ENCODE measurements at places on chromosomes 12 and 14.

DNA sequence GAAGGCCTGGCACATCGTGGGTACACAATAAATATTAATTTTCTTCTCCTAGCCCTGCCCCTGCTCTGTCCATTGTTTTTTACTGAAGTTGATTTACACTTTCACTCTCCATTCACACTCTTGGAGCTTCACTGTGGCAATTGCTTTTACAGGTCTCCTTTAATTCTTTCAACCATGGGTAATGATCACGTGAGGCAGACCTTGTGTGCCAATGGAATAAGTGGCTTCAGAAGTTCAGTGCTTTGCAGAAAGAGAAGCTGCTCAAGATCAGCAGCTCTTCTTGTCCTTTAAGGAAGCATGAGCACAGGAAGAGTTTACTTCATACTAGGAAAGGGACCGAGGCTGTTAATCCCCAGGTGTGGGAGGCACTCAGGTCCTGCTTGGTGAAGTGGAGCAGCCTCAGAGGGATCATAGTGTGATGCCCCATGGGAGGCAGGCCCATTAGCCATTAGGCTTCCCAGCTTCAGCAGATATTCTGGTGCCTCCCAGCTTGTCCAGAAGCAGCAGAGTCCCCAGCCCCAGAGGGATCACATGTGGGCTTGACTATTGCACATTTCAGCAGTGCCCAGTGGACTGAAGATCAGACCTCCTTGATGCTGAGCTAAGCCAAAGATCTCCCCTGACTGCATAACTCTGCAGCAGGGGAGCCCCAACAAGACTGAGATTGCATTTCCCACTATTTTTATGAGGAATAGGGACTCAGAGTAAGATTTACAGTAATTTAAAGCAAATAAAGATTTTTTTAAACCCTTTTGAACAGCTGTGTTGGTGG, 5.0 kb upstream of the SLC35F4 start:
- no peak for DNase-seq

DNA sequence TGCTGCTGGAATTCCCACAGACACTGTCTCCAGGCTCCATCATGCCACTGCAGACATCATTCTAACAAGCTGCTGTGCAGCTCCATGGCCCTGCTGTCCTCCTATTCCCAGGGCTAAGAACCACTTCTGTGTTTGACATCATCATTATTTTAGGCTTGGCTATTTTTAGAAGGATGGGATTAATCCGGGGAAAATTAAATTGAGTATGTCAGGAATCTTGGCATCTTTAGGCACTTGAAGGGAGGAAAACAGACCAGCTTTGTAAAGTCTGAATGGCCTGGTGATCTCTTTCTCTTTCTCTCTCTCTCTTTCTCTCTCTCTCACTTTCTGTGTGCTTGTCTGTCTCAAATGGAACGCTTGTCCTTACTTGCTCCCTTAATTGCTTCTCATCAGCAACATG, 568.3 kb upstream of the FLRT2 start:
- DNase-seq: peak; percentile 66

DNA sequence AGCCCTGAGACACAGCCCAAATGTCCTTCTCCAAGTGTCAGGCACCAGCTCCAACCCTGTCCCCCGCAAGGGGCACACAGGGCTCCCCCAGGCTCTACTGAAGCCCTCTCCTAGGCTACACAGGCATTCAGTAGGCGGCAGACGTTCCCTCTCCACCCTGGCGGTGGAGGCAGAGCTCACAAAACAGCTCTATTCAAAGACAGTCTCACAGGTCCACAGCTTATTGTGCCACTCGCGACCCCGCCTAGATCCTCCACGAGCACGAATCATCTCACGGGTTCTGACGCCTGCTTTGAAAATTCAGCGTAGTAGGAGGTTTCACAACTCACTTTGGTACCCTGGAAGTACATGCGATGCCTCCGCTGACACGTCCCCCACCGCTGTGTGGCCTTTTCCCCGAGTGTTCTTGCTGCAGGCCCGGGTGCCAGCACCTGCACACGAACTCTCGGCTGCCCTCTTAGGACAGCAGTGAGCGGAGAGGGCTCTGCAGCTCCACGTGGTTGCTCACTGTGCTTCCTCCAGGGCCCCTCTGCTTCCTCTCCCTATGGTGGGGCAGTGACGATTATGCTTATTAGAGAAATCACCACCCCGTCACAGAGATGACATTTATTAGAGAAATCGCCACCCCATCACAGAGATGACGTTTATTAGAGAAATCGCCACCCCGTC, 78.5 kb downstream of the ADGRD1 start:
- no peak for DNase-seq

DNA sequence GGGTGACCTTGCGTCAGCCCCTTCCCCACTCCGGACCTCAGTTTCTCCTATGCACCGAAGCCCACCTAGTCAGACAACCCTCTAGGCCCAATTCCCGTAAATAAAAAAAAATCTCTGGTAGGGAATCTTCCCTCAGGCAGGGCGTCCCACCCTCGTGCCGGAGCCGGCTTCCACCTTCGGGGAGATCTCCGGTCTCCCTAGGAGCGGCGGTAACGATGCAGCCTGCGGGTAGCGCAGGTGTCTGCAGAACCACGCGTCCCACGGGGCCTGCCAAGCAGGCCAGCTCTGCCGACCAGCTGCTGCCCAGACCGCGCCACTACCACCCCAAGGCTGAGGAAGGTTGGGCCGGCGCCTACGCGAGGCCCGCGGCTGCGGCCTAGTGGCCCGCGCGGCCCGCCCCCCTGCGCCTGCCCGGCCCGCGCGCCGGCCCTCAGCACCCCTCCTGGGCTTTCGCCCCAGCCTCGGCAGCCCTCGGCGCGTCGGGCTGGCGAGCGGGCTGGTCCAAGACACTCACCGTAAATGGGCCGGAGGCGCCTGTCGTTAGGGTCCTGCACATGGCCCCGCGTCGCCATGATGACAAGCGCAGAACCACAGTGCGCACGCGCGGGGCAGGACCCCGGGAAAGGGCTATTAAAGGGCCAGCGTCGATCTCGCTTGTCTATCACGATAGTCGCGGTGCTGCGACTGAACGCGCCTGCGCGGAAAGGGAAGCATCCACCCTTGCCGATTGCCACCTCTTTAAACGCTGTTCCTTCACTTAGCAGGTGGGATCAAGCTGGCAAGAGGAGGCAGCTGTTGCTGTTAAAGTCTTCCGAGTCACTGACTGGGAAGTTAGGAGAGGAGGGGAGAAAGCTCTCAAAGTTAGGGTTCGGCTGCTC, at the start of gene NAA25:
Gene NAA25, minus strand, starts transcription at position 582 of the 878 bp plus-strand sequence. Its CDS starts 10 bp downstream, at position 572.
- DNase-seq: peak; percentile 77

GRCh38 chr12:31277081-31277480, 48.9 kb downstream of the SINHCAF start:
- no peak for DNase-seq

- no peak for DNase-seq
Measured at GRCh38 chr14:102923925-102924486, 1.5 kb downstream of the AMN start.

DNA sequence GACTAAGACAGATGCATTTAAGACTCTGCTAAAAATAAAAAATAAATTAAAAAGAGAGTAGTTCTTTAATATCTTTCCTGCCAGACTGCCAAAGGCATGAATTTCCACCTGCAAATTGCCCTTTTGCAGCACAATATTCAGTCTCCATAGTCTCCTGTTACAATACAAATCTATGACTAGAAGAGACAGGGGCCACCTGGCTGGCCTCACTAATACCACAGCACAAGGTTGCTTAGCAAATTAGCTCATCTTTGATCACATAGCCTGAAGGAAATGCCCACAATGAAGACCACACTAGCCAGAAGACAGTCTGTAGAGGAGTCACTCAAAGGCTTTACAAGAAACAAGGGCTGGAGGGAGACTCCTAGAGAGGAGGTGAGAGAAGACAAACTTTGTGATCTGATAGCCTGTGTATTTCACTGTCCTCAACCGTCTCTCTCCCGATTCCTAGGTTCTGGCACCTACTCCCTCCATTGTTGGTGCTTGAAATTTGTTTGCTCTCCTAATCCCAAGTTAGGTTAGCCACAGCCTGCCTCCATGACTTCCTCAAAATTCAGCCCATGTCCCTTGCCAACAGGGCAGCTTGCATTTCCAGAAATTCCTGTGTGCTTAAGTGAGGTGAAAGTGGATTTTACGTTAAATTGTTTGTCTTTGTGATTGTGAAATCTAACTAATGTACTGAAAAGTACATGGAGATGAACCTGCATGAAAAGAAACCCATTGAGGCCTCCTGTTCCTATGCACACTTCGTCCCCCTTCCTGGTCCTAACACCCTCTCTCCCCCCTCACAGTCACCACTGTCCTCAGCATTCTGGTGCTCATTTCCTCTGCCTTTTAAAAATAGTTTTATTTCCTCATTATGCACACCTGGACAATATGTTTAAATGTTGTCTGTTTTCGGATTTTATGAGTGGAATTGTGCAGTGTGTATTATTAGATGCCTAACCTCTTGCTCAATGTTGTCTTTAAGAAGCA, 88.7 kb upstream of the PLXNC1 start:
- DNase-seq: no peak
